ENCODE measurements at places on chromosomes 13 and 19.
A peak's percentile ranks its signal among the peaks of the same experiment; 100 is the strongest.

GRCh38 chr13:25286969-25287961, at the start of gene MTMR6:
Gene MTMR6, minus strand, starts transcription at chr13:25287488. Its CDS starts 241 bp downstream, at chr13:25287247.
- peak; percentile 21 for DNase-seq

GRCh38 chr19:52941941-52942385, 18.7 kb upstream of the ZNF888 start:
- DNase-seq = peak; percentile 12

DNA sequence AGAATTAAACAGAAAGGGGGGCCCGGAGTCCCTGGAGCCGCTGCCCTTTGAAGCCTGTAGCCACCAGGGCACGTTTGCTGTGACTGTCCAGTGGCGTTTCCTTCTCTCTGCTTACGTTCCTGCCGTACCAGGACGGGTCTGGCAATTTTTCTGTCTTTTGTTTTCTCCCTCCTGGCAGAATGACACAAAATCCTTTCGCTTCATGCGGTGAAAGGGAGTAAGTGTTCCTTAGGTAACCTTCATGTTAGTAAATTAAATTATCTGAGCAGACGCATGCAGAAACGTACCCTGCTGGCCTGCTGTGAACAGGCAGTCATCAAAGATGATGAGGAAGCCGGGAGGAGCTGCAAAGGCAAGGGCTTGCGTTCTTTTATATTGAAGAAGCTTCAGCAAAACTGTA, 299.3 kb upstream of the ARGLU1 start:
- DNase-seq = no peak

DNA sequence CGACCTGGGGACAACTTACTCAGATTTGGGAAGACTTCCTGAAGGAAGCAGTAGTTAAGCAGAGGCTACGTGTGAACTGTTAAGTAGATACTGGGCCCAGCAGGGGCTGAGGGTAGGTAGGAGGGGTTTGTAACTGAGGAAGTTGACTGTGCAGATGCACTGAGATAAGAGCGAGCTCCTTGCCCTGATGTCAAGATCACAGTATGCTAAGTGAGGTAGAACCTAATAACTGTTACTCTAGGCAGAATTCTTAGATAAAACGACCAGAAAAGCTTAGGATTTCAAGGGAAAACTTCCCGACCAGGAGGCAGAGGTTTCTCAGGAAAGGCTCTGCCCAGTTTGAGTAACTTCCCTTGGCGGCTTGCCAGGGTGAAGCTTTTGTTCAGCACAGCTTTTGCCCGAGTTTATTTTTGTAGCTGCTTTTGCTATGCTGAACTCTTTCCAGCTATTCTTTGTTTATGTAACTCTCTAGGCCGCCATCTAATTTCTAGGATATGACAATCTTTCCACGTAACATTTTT, 632.1 kb downstream of the DIAPH3 start:
- no peak for DNase-seq

DNA sequence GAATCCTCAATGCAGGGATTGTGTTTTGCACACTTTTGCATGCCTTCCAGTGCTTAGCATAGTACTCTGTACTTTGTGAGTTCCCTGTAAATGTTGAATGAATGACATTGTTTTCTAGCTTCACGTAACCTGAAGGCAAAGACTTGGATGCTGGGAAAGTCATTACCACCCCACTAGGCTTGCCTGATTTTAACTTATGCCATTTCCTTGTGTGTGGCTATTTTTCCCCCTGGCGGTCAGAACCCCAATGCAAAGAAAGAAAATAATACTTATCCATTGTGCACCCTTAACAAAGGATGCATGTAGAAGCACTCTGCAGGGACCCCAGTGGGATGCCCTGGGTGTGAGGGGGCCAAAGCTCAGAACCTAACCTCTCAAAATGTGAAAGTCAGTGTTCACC, 1.2 kb upstream of the ENOX1 start:
- no peak for DNase-seq

DNA sequence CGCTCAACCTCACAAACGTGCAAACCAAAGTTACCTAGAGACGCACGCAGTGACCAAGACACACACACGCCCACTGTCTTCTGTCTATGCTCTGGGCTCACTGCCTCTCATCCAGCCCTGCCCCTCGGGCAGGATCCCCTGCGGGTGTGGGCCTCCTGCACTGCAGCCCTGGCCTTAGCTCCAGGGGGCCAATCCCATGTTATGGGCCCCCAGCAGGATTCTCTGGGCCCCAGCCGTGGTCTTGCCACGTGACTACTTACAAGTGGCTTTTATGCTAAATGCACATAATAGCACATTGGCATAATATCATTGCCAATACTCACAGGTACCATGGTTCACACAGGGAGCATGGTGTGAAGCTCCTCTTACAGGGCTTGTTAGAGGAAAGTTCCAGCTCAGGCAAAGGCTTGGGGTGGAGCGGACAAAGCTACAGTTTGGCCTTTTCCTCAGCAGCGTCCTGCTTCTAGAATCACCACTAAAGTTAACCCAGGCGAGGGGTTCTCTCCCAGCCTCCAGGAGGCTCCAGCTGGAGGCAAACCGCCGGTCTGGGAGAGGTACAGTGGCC, 37.4 kb downstream of the CEBPA start:
- DNase-seq = no peak

DNA sequence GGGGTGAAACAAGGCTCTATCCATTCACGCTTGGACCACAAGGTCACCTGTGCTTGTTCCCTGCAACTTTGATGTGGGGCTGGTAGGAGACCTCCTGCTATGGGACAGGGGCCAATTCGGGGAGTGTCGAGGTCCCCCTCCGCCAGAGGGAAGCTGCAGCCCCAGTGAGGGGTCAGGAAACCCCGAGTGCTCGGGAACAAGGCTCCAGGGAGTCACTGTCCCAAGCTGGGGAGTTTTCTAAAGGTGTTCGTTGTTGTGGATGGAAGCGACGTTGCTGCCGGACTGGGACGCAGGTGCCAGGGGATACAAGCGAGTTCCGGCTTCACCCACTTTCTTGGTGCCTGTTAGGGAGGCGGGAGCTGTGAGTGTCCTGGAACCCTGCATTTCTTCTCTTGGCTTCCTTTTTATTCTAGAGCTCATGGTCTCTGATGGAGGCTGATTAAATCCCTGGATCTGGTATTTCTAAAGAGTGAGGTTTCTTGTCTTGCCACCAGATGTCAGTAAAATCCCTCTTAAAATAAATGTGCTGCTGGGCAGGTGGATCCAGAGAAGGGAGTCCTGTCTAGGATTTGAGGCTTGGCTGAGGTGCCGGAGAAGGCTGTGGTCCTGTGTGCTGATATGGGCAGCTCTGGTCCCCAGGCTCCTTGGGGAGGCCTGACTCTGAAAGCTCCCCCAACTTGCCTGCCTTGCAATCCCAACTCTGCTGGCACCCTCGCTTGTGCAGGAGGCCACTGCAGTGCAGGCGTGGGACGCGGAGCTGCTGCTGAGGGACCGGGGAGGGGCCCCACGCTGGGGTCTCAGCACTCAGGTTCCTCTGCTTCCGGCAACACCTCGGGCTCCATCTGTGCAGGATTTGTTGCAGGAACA, 153.9 kb downstream of the TEX29 start:
- DNase-seq = no peak

GRCh38 chr13:33872005-33872351, 54.0 kb downstream of the RFC3 start:
- no peak for DNase-seq

DNA sequence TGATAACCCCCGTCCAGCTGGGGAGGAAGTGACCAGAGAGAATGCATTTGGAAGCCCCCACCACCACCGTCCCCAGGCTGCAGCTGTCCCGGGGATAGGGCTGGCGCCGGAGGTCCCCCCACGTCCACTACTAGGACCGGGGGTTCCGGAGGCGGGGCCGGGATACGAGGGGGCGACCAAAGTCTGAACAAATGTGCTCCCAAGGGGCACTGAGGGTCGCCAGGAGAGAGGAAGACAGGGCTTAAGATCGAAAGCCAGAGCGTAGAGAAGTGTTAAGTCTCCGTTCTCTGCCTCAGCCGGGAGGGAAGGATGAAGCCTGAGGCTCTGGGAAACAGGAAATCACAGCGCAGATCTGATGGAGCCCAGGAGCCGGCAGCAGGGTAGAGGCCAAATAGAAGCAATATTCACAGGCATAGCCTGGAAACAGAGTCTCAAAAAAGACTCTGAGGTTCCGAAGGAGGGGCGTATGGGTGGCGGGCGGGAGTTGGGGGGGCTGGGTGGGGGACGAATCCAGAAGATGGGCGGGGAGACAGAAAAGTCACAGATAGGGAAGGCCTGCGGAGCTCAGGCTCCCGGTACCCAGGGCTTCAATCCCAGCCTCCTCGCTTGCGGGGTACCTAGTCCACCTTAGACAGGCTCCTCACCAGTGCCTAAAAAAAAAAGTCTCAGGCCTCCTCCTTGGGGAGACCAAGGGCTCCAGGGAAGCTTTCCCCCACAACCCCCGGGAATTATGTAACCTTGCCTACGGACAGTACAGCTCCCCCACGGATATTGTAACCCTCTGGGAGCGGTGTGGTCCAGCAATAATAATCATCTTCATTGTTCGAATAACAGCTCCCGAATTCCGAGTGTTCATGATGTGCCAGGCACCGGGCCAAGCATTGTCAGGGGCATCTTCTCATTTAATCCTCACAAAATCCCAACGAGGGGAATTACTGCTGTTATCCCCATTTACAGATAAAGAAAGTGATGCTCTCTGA, 1.1 kb upstream of the ERF start:
- no peak for DNase-seq

GRCh38 chr19:38466050-38466449, 32.6 kb downstream of the RYR1 start:
- DNase-seq = no peak

DNA sequence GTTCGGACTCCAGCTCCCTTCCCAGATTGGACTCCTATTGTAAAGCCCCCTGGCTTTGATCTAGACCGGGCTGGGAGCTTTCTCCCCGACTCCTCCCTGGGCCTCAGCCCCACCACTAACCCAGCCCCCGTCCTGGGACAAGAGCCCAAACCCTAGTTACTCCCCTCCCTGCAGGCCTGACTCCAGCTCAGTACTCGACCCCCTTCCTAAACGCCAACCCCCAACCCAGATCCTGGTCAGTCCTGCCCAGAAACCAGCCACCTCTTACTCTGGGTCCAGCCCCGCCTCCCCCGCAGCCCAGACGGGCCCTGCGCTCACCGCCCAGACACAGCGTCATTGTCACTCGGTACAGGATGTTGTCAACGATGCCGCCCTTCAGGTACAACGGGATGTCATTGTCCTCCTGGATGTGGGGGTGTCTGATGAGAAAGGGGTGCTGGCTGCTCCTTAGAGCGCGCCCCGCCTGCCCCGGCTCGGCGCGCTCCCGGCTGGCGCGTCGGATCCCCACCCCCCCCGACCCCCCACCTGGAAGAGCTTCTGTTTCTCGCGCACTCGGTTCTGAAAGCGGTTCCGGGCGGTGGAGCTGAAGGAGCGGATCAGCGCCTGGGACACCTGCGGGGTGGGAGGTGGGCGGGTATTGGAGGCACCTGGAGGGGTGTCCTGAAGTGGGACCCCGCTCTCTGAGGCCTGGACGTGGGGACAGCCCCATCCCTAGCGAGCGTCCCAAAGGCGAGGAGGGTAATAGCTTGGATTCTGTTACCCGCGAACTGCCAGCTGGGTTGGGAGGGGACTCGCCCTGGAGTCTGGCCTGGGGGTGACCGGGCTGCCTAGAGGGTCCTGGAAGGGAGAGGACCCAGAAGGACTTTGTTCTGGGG, 866 bp downstream of the COX7A1 start:
- DNase-seq = no peak

DNA sequence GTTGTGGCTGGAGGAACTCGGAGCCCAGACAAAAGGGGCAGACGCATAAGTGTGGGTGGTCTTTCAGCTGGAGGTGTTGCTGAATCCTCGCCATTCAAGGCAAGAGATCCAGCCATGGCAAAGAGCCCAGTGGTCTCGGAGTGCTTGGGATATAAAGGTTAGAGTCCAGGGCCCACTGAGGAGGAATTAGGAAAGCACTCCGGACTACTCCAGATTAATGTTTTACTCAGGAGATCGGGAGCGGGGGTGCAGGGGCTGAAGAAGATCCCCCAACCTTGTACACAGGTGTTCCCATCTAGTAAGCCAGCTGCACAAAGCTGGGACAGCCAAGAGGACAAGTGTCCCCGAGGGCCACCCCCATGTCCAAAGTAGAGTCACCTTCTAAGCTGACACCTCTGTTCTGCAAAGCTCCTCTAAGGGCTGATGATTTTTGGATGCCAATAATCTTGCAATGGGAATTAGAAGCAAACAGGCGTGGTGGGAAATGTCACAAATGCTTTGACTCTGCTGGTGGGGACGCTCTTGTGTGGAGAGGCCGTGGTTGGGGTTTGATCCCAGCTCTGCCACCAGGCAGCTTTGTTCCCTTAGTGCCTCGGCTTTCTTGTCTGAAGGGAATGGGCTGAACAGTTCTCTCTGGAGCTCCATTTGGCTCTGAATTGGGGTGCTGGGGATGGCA, 194.3 kb upstream of the SOX1 start:
- no peak for DNase-seq

GRCh38 chr19:6820237-6820636, 47.7 kb downstream of the VAV1 start:
- DNase-seq = no peak

GRCh38 chr13:108621462-108621861, 7.9 kb upstream of the MYO16 start:
- DNase-seq = no peak

DNA sequence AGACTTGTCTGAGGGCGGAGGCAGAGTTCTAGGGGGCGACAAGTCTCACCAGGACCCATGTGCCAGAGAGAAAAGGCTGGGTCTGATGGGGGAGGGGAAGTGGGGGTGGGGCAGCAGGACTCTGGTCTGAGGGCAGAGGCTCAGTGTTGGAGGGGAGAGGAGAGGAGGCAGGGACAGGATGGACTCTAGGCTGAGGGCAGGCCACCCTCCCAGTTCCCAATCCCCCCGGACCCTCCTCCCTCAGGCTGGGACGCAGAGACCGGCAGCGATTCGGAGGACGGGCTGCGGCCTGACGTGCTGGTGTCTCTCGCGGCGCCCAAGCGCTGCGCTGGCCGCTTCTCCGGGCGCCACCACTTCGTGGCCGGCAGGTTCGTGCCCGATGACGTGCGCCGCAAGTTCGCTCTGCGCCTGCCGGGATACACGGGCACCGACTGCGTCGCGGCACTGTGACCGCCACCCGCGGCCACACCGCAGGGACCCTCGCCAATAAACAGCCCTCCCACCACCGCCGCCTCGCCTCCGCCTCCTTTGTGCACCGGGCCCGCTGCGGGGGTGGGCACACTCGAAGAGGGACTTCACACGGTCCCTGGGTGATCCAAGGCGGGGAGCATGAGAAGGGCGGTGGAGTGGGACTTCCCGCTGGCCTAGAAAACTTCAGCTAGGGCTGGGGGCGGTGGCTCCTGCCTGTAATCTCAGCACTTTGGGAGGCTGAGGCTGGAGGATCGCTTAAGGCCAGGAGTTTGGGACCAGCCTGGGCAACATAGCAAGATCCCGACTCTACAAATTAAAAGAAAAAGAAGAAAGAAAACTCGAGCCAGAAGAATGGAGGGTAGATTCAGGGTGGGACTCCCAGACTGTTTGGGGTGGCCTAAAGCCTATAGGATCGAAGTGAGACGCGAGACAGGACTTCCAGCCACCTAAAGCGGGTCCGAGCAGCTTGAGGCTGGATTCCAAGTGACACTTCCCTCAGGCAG, 703 bp upstream of the CILP2 start:
- DNase-seq = no peak

- no peak for DNase-seq
Measured at GRCh38 chr13:98273067-98273823, 96.2 kb upstream of the RNF113B start.

Data from SW 1271 (cell line).